Cardiac septum (tissue), 1 donor: ENCODE measurements at places on chromosomes 7 and 10. TPM values are rescaled to one million over a fixed set of nuclear protein-coding genes. Genes with fewer than 3 reads are reported as not detected.

DNA sequence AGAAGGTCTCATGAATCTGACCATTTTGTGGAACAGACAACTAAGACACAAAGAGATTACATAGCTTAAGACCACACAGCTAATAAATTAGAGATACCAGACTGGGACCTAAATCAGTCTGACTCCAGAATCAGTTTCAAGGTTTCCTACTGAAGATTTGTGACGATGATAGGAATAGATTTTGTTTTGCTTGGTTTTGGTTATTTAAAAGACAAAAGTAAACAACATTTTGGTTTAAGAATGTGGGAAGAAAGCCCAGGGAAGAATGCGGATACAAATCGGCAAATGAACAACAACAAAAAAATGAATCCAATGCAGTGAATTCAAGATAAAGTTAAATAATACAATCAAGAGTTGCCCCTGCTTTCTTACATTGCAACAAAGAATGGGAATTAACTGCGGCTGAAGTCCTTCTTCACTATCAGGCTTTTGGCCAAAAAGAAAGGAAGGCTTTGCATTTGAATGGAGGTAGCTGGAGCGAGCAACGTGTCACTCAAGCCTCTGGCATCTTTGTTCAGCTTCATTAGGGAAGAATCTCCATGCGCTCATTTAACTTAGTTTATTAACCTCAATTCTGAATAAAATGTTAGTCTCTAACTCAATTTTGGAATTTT is 210.8 kb downstream of the ADAM12 start:
- no peak for DNase-seq

Gene SPRN
- not detected for total RNA-seq

GRCh38 chr10:6721480-6721879 is 141.4 kb upstream of the PRKCQ start:
- no peak for DNase-seq

Gene FBXO24
- total RNA-seq: 0.40 TPM

- no peak for DNase-seq
Observed at GRCh38 chr7:28955356-28955717, 2.8 kb downstream of the TRIL start.

Gene KIF11
- total RNA-seq: 0.59 TPM

DNA sequence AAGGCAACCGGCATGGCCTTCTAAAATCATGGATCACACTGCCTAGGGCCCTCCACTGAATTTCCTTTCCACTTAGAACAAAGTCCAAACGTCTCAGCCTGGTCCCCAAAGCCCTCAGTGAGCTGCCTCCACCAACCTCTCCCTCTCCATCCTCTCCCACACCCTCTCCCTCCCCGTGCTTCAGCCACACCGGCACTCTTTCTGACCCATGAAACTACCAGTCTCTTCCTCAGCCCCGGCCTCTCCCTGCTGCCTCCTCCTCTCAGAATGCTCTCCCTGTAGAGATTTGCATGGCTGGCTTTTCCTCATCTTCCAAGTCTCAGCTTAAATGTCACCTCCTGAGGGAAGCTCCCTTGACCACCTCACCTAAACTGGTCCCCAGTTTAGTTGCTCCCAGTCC is 219.0 kb upstream of the ZMIZ1 start:
- DNase-seq: peak; percentile 66

DNA sequence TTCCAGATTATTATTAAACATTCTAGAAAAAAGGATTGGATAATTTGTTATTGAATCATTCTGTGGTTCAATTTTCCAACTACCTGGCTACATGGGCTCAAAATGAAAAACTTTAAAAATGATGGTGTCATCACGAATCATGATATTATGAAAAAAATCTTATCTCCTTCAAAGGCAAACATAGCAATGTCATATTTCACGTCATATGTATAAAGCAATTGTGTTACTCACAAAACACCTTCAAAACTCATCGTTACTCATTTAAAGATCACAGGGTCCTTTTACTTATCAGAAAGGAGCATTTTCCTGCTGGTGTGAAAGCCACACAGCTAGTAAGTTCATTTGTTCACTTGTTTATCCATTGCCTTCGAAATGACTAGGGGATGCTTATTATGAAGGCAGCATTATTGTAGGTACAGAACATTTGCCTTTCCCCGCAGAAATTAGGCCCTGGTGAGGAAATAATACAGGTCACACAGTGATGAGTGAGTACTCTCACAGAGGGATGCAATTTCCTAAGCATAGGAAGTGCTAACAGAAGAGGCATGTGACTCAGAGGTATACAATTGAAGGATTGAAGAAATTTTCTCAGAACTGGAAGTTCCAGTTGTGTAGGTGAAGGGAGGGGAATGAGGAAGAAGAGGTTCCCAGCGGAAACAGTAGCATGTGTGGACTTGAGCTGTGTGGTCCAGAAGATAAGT is 478.7 kb downstream of the INHBA start:
- no peak for DNase-seq

DNA sequence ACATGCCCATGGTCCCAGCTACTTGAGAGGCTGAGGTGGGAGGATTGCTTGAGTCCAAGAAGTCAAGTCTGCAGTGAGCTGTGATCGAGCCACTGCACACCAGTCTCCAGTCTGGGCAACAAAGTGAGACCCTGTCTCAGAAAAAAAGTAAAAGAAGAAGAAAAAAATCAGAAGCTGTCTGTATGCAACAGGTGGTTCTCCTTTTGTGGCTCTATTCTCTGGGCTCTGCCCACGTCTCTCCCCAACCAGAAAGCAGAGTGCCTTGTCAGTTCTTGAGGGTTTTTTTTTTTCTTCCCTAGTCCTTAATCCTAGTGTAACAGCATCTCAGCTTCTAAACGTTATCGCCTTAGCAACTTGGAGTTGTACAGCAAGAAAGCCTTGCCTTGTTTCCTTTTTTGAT is 89.5 kb downstream of the PRKCQ start:
- no peak for DNase-seq

- DNase-seq: no peak
Observed at GRCh38 chr7:70618020-70618551, 513.9 kb upstream of the GALNT17 start.

GRCh38 chr7:71430246-71430645 is 298.3 kb downstream of the GALNT17 start:
- no peak for DNase-seq

GRCh38 chr10:50635286-50635685 is 11.5 kb upstream of the SGMS1 start:
- DNase-seq: no peak

DNA sequence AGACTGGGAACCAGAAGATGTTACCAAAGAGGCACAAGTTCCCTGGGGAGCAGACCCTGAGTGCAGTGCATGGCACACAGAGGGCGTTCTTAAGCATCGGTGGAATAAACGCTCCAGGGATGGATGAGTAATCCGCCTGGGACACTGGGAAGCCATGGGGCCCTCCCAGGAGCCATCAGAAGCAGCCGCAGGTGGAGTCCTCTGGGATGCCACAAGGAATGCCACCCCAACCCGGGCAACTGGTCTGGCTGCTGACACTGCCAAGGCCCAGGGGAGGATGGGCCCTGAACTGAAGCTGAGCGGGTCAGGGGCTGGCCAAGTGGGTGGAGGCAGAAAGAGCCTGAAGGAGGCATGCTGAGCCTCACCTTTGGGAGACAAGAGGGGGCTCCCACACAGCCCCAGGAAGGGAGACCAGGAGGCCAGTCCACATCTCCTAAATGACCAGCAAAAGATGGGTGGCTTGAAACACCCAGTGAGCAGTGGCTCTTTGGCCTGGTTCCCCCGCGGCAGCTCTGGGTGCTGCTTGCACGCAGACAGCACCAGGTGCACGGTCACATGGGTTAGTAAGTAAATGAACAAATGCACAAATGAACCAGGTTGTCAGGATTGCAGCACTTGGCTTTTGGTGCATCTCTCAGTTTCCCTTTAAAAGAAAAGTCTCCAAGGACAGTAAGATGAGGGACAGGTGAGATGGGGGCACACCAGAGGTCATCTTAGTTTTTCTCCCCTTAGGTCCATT is 141.3 kb upstream of the ZMIZ1 start:
- DNase-seq: no peak

DNA sequence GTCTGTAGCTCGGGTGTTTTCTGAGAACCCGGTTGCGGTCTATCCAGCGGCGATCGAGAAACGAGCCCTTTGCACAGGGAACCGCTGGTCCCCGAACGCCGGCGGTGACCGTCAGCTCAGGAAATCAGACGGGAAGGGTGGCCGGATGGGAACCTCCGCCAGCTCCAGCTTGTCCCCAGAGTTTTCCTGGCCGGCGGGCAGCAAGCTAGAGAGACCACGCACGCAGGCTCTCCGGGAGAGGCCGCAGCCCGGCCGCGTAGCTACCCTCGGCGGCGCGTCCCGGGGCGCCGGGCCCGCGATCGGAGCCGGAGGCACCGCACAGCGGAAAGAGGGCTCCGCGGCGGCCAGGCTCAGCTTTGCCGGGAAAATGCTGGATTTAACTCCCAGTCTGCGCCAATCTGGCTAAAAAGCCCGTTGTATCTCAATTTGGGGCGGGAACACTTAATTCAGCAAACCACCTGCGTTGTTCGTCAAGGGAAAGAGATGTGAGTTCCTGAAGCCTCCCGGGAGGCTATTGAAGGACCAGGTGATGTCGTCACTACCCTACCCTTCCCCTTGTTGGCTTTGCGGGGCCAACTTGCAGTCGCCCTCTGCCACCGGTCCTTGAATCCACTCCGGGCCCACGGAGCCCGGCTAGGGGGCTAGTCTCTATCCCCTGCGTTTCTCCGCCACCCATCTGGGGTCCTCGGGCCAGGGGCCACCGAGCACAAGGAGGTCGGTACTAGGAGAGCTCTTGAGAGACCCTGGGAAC is 859 bp upstream of the CH25H start:
- peak; percentile 82 for DNase-seq

Gene LRRC61
- 4.4 TPM for total RNA-seq

- no peak for DNase-seq
Observed at GRCh38 chr10:59838085-59838789, 68.1 kb downstream of the CCDC6 start.

GRCh38 chr10:48946332-48946731 is 6.7 kb upstream of the LRRC18 start:
- no peak for DNase-seq

GRCh38 chr7:126792521-126792920 is 460.2 kb downstream of the GRM8 start:
- no peak for DNase-seq

Gene NANOS1
- total RNA-seq: 10.3 TPM

- no peak for DNase-seq
Observed at GRCh38 chr10:14728346-14728745, 46.4 kb downstream of the FAM107B start.

DNA sequence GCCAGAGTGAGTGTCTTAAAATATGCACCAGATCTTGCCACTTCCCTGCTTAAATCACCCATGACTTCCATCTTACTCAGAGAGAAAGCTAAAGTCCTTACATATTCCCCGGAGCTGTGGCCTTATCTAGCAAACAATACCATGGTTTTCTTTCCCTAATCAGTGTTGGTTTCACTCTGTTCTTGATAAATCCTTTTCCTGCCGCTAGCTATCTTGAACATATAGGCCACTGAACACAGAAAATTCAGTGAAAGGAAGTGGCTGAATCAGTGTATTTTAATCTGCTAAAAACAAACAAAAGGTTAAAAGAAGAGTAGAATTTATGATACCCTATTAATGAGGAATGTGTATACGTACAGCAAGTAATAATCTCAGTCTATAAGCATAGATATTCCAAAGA is 42.0 kb upstream of the JAZF1 start:
- no peak for DNase-seq

- DNase-seq: no peak
Observed at GRCh38 chr7:123639631-123640030, 16.0 kb upstream of the LMOD2 start.
